ENCODE measurements at places on chromosomes 6 and 20.

- DNase-seq = peak; percentile 9
Measured at GRCh38 chr20:21693322-21693721, 12.1 kb upstream of the PAX1 start.

GRCh38 chr20:49595811-49596561 is 28.0 kb upstream of the PTGIS start:
- no peak for DNase-seq

- DNase-seq = no peak
Measured at GRCh38 chr6:147212622-147213021, 8.4 kb downstream of the STXBP5 start.

- DNase-seq = no peak
Measured at GRCh38 chr6:128410584-128410983, 109.8 kb downstream of the PTPRK start.

- DNase-seq = no peak
Measured at GRCh38 chr6:54559136-54559535, 250.9 kb downstream of the TINAG start.

DNA sequence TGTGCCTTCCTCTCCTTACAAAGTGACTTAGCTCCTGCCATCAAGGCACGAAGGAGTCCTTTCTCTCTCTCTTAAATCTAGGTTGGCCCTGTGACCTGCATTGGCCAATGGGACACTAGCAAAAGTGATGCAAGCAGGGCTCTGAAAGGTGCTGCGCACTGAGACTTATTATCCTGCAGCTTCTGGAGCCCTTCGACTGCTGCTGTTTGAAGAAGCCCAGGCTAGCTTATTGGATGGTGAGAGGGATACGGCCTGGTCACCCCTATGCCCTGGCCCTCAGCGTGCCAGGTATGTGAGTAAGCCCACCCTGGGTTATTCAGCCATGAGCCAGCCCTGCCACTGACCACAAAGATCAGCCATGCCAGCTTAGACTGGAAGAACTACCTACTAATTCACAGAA is 74.5 kb upstream of the GGTLC1 start:
- DNase-seq = no peak

DNA sequence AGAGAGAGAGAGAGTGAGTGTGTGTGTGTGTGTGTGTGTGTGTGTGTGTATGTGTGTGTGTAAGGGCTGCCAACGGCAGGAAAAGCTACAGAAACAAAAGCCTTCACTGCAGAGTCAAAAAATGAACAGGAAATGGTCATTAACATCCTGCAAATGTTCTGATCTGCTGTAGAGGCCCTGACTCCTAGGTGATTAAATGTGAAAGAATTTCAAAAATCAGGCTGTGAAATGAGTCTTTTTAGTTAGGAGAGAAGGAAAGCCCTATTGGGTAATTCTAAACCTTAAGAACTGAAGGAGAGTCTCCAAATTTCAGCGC is 166.5 kb upstream of the MYLIP start:
- DNase-seq = no peak

GRCh38 chr6:127717384-127717783 is 140.4 kb downstream of the C6orf58 start:
- no peak for DNase-seq

GRCh38 chr6:47481806-47482205 is 4.2 kb downstream of the CD2AP start:
- no peak for DNase-seq

DNA sequence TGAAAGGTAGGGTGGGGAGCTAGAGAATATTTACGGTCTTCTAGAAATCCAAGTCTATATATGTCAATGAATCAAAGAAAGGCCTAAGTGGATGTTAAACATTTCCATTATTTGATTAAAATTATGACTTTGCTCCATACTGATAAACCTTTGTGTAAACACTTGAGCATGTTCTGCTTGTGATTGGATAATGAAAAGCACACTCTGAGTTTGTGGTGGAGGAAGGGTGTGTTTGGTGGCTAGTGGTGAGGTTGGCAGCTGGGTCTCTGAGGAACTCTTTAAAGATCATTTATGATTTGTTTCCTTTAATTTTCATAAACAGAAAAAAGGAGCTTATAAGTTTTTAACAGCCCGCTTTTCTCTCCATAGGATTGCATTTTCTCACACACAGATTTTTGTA is 84.7 kb downstream of the RFPL4B start:
- DNase-seq = no peak

DNA sequence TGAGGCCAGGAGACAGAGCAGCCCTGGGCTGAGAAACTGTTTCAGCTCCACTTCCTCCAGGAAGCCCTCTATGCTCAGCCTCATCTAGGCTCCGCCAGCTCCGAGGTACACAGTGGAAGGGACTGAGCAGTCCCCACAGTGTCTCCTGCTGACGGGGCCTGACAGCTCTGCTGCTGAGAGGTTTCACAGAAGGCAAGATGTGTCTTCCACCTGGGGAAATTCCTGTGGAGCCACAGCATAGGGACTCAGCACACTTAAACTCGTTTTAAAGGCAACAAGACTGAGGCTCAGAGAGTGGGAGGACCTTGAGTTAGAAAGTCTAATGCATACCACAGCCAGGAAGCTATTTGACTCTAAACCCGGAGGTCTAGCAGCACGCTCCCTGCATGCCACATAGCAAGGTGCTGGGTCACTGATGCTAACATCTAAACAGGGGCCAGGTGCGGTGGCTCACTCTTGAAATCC is 6.8 kb downstream of the ADA start:
- no peak for DNase-seq

GRCh38 chr6:110233770-110234374 is 53.6 kb downstream of the CDC40 start:
- no peak for DNase-seq

GRCh38 chr20:50186151-50186885 is 4.3 kb upstream of the CEBPB start:
- DNase-seq = peak; percentile 90

DNA sequence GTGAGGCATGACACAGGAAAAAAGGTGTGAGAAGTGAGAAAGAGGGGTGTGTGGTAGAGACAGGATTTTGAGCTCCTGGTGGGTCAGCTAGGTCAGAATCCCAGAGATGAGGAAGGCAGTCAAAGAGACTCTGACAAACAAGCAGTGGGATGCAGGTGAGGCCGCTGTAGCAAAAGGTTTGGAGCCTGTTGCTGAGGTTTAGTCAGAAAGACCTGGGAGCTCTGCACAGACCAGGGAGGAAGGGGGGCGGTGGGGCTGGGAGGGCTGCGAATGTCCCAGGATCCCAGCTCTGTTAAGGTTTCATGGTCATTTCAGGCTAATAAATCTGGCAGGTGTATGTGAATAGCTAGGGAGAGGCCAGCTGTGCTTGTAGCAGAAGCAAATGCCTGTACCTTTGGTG is 373.9 kb upstream of the SYNCRIP start:
- no peak for DNase-seq

DNA sequence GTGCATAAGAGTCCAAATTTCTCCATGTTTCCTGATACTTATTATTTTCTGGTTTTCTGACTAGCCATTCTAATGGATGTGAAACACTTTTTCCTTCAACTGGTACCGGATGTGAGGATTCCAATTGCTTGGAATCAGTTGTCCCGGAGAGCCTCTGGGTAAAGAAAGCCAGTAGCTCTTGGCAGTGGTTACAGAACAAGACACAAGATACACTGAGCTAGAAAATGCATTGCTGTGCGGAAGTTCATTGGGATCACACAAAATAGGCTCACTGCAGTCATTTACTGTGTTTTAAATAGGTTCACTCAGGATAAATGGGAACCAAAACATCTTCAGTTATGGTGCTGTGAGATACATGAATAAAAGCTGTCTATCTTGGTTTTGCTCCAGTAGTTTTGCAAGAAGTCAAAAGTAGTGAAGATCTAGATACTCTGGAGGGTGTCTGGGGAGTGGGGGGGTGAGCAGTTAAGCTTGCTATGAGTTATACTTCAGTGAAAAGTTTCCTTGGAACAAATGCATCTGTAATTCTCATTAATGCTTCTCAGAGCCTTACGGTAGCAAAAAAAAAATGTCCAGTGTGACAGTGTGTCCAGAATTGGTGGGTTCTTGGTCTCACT is 54.4 kb upstream of the RNF182 start:
- no peak for DNase-seq

DNA sequence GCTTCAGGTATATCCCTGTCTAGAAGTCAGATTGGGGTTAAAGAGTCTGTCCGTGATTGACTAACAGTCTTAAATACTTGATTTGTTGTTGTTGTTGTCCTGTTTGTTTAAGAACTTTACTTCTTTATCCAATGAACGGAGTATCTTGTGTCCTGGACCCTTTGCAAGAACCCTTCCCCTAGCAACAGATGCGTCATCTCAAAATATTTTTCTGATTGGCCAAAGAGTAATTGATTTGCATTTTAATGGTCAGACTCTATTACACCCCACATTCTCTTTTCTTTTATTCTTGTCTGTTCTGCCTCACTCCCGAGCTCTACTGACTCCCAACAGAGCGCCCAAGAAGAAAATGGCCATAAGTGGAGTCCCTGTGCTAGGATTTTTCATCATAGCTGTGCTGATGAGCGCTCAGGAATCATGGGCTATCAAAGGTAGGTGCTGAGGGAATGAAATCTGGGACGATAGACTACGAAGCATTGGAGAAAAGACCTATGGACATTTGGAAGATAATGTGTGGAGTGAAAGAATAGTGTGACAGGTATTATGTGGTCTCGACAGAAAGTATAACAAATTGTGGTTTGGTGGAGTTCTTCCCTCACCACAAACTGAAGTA is at the start of gene HLA-DRA:
Gene HLA-DRA (plus strand): TSS at position 286 of the 613 bp plus-strand sequence. CDS start 64 bp downstream, at position 350.
- DNase-seq = peak; percentile 64

DNA sequence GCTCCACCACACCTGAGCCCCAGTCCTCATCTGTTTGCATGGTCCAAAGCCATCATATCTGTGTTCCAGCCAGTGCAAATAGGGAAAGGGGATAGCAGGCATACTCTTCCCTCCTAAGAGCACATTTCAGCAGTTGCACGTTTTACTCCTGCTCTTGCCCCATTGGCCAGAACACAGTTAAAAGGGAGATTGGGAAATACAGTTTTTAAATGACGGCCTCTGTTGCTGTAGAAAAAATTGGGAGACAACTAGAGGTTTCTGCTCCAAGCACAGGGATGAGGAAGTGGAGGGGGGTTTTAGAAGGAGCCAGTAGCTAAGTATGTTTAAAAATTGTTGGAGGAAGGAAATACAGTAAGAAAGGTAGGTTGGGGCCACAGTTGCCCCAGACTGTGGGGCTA is 14.6 kb upstream of the STK35 start:
- no peak for DNase-seq

DNA sequence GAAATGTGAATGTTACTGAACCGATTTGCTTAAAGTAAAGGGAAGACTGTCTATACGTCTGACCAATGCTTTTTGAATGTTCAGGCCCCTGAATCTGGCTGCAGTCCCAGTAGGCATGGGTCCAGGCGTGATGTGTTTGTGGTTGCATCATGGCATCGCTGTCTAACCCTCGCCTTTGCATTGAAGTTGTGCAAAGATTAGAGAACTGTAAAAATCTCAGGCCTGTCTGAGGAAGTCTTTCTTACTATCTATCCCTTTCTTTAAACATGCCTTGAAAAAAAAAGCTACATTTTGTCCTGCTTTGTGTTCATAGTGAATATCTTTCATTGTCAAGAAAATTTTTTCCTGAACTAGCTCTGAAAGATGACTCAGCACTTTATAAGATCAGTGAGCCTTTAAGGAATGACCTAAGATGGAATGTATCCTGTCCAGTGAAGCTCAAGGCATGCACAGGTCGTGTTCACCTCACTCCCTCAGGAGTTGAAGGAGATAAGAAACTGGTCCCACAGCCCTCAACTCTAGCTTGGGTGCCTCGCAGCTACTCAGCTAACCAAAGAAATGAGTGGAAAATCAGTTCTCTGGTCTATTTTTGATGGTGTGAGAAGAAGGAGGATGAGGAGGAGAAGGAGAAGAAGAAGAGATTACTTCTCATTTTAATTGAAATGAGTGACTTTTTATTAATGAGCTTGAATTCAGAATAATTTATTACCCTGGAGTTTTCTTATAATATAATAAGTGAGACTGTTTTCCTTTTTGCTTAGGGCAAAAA is 48.6 kb downstream of the TPD52L1 start:
- peak; percentile 96 for DNase-seq

DNA sequence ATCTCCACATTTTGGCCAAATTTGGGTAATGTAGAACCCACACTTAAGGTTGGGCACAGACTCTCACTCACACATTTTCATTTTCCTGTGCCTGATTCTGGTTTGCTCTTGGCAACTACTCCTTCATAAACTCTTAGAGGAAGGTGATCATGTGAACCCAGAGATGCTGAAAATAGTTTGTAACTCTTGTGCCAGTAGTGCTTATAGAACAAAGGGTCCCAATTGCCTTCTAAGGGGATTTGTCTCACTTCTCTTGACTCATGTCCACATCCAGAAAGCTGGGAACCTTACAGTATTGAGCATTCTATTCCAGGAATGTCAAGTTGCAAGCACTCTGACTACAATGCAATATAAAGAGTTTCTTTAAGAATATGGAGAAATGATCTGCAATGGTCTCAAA is 62.0 kb upstream of the TASP1 start:
- no peak for DNase-seq

DNA sequence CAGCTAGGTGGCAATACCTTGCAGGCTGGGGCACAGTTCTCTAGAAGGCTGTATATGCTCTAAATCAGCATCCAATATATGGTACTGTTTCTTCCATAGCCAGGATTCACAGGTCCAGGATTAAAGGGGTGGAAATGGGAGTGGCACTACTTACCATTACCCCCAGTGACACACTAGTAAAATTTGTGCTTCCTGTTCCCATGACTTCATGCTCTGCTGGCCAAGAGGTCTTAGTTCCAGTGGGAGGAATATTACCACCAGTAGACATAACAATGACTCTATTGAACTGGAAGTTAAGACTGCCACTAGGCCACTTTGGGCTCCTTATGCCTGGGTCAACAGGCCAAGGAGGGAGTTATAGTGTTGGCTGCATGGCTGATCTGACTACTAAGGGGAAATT is 174.3 kb upstream of the TNFAIP3 start:
- DNase-seq = no peak

DNA sequence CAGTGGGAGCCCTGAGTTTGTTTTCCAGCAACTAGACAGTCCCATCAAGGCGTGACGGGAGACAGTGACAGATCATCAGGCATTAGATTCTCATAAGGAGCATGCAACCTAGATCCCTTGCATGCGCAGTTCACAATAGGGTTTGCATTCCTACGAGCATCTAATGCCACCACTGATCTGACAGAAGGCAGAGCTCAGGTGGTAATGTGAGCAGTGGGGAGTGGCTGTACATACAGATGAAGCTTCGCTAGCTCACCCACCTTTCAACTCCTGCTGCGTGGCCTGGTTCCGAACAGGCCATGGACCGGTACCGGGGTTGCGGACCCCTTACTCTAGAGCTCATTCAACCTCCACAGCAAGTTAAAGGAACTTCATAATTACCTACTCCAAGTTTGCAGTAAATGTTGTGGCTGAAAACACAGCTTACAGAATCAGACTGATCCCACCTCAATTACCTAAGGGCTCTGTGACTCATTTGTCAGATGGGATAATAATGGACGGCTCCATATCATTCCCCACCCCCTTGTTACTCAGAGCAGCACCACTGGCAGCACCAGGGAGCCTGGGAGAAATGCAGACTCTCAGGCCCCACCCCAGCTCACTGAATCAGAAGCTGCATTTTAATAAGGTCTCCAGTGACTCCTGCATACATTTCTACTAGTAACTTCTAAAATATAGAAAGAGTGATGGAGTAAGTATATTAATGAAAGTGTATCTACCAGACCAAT is 15.7 kb downstream of the PXMP4 start:
- DNase-seq = peak; percentile 43

Measured in MCF 10A (cell line).